ENCODE measurements at places on chromosomes 2 and 18. TPM values are rescaled to one million over a fixed set of nuclear protein-coding genes. Genes with fewer than 3 reads are reported as not detected.

DNA sequence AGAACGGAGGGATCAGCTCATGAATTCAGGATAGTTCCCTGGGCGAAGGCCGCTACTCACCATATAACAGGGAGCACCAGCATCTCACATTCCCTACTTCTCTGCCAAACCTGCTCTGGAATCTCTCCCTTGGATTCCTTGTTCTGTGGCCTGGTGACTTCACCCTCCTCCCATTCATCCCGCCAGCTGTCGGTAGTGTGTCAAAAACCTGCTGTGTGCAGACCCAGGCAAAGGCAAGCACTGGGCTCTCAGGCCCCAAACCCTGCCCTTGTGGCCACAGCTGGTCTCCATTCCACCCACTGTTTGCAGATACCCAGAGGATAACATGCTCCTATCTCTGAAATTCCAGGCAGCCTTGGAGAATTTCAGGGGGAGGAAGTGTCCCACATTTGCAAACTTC is 151.6 kb downstream of the CAPN13 start:
- no peak for DNase-seq

Gene SLC25A52
- not detected for total RNA-seq

- no peak for DNase-seq
Observed at GRCh38 chr18:24894880-24895279, 434.4 kb downstream of the HRH4 start.

- DNase-seq = no peak
Observed at GRCh38 chr2:70888366-70888922, 47.3 kb upstream of the ATP6V1B1 start.

Gene TRABD2A
- 132 TPM for total RNA-seq

Gene TUBA3E
- total RNA-seq = not detected

Gene RIOK3
- total RNA-seq = 96.3 TPM

- DNase-seq = no peak
Observed at GRCh38 chr2:220353897-220354296, 726.5 kb downstream of the SLC4A3 start.

DNA sequence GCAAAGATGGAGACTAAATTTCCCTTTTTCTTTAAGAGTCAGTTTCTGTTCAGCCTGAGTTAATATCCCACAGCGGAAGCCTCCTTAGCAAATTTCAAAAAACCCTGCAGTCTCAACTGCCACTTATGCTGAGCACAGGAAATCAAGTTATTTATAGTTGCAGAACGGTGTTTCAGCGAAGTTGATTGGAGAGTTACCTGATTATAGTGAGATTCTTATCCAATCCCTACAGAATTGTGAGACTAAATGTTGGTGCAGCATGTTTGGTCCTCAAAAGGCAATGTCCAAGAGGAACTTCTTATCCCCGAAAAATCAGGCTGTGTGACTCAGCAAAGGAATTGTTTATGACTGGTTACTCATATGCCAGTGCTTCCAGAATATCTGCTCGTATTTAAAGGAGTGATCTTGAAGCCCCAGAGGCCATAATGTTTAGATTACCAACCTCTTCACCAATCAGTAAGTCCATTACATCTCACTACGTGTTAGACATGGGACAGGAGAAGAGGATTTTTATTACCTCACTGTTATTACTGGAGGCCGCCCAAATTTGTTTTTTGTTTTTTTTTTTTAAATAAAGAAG is 67.9 kb downstream of the LRRFIP1 start:
- DNase-seq = no peak

DNA sequence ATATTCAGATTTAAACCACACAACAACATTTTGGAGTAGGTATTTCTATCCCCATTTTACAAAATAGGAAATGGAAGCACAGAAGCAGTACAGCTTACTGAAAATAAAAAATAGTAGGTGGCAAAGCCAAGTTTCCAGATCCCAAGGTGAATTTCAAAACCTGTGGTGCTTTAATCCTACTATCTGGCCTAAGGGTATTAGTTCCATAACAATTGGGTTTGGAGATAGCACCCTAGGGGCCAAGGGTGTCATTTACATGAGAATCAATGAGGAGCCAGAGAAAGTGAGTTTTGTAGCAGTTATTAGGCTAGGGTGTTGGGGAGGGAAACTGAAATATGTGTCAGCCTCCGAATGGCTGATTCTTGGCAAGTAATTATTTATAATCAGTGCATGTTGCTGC is 24.9 kb downstream of the OSBPL6 start:
- DNase-seq = no peak

GRCh38 chr2:55973673-55974072 is 50.1 kb upstream of the EFEMP1 start:
- DNase-seq = no peak

Gene TEKT4
- total RNA-seq = not detected

Gene ORC4
- 49.9 TPM for total RNA-seq

DNA sequence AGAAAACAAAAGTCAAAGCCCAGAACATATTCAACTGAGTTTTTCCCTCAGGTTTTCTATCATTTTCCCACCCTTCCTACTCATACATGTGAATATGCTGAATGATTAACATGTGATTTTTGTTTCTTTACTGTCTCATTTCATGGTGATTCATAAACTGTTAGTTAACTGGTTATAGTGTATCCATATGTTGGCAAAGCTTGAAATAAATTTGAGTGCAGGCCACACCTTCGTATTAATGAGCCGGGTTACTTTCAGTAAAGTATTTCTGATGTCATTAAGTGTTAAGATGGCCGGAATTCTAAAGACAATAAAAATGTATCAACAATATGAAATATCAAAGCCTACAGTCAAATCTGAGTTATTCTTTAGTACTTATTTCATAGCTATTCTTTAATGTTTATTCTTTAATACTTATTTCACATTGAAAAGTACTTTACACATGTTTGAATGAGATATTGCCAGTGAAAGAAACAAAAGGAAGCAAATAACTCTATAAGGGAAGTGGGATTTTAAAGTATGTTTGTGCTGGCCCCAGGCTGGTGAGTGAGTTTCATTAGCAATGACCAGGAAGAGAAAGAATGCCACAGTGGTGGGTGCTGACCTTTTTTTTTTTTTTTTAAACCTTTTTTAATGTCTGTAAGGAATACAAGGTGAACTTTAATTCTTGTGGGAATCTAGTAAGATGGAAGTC is 178.6 kb downstream of the NEDD4L start:
- peak; percentile 10 for DNase-seq

DNA sequence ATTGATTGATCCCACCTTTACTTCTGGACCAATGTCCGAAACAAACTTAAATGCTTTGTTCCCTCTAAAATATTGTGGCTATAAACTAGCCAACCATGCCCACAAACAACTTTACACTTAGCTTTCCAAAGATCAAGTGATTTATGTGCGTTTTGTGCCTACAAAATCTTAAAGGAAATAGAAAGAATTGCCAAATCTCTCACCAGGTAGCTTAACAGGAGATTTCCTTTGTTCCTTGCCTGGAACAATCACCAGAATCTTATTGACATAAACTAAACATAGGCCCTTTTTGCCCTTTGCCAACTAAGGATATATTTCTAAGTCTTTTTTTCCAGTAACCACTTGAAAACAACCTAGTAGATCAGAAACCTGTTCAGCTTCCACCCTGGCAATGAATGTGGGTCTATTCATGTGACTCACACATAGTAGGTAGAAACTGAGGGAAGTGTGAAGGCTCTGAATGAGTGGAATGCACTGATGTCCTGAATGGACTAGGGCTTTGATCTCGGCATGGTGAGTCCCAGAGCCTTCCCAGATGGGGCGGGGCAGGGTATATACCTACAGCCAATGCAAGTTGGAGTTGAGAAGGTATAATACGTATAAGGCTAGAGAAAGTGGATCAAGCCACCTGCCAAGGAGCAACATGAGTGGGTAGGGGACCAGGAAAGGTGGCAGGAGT is 94.6 kb upstream of the PPP1CB start:
- peak; percentile 69 for DNase-seq

GRCh38 chr2:26917135-26917836 is 53.2 kb upstream of the MAPRE3 start:
- DNase-seq = no peak
